AG04450 (cell line): ENCODE measurements at places on chromosomes 16 and 17.

DNA sequence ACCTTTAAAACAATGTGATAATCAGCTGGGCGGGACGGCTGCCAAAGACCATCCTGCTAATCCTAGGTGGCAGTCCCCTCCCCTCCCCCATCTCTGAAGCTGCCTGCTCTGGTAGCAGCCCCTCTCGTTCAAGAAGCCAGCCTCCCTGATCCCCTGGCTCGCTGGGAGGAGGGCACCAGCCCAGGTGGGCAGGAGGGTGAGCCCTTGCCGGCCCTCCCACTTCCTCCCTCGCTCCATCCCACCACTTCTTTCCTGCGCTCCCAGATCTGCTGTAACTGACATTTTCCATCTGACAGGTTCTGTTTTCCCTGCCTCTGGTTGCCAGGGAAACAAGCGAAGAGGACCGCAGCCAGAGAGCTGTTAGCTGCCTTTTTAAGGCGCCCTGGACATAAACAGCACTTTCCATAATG is 155.7 kb upstream of the TNRC6C start:
- DNase-seq, result no peak

GRCh38 chr17:60067871-60068270 is 10.8 kb downstream of the HEATR6 start:
- DNase-seq, result no peak

DNA sequence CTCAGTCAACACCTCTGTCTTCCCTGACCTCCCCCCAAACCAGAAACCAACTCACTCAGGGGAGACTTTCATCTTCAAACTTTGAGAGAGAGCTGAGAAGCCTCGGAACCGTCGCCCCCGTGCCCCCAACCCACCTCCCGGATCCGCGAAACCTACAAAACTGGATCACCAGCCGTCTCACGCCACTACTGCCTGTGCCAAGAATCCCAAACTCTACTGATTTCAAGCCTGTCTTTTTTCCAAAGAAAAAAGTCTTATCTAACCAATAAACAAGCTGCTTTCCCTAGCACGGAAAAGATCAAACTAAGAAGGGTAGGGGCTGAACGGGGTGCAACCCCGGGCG is 2.0 kb downstream of the AXIN2 start:
- DNase-seq, result no peak

- DNase-seq, result no peak
These were observed 63.3 kb downstream of the KSR1 start for GRCh38 chr17:27519550-27519949.

DNA sequence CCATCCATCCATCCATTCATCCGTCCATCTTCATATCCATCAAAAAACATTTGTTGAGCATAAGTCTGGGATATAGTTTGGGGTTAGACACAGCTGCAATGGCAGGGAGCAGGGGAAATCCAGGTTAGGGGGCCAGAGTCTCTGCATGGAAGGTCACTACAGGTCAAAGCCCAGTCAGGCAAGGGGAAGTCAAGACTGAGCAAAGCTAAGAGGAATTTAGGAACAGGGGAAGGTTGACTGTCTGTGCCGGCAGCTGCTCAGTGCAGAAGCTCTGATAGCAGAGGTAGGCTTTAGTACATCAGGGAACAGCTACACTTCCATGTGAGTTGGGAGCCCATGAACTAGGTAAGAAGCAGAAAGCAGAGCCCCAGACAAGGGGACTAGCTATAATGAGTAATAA is 68.1 kb downstream of the IRF8 start:
- no peak for DNase-seq
